ENCODE measurements at places on chromosomes 7 and 10.

GRCh38 chr10:43054593-43054992 lies 22.3 kb upstream of the RET start:
- DNase-seq: no peak

- DNase-seq: no peak
Measured at GRCh38 chr7:31478721-31479120, 35.2 kb upstream of the ITPRID1 start.

DNA sequence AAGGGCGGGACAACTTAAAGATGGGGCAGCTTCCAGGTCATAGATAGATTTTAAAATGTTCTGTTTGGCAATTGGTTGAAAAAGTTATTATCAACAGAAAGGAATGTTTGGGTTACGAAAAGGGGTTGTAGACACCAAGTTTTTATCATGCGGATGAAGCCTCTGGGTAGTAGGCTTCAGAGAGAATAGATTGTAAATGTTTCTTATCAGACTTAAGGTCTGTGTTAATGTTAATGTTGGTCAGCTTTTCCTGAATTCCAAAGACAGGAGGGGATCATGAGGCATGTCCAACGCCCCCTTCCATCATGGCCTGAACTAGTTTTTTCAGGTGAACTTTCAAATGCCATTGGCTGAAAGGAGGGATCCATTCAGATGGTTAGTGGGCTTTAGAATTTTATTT lies 84.2 kb upstream of the KIF5B start:
- DNase-seq: no peak

DNA sequence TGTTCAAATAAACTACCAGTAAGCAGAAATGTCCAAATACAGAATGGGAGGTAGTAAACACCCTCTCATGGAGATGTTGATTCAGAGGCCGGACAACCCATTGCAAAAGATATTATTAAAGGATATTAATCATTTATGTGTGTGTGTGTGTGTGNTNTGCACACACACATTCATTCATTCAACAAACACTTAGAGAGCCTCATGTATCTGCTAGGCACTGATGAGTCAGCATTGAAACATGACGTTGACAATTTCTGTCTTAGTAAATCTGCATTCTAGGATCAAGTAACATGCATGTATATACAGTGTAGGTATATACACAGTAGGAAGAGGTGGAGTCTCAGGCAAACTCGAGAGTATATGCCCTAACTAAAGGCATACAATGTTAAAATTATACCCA lies 187.0 kb downstream of the ZNF365 start:
- no peak for DNase-seq

GRCh38 chr7:41979834-41980307 lies 257.1 kb downstream of the GLI3 start:
- no peak for DNase-seq

DNA sequence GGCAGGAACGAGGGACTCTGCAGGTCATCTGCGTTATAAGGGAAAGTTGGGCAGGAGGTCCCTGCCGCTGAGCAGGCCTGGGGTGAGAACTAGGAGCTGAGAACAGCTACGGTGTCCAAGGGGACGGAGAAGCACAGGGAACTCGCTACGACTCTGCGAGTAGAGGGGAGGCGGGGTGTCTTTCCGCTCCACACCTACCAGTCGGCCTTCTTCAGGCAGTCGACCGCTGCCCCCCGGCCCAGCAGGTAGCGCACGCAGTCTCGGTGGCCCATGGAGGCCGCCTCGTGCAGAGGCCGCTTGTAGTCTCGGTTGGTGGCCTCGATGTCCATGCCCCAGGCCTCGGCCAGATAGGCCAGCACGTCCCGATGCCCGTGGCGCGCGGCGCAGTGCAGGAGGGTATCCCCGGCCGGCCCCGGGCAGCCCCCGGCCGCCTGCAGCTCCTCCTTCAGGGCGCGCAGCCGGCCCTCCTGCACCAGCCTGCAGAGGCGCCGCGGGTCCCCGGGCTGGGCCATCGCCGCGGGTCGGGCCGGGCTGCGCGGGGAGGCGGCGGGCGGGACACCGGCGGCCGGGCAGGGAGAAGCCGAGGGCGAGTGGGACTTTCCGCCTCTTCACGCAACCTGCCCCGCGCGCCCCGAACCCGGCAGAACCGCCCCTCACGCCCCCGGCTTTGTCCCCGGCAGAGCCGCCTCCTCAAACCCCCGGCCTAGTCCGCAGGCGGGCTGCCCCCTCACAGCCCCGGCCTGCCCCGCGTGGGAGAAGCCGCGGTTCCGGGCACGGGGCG lies 660 bp downstream of the ANKRD16 start:
- DNase-seq: peak; percentile 65

- no peak for DNase-seq
Measured at GRCh38 chr10:4656576-4657194, 169.3 kb upstream of the AKR1E2 start.

DNA sequence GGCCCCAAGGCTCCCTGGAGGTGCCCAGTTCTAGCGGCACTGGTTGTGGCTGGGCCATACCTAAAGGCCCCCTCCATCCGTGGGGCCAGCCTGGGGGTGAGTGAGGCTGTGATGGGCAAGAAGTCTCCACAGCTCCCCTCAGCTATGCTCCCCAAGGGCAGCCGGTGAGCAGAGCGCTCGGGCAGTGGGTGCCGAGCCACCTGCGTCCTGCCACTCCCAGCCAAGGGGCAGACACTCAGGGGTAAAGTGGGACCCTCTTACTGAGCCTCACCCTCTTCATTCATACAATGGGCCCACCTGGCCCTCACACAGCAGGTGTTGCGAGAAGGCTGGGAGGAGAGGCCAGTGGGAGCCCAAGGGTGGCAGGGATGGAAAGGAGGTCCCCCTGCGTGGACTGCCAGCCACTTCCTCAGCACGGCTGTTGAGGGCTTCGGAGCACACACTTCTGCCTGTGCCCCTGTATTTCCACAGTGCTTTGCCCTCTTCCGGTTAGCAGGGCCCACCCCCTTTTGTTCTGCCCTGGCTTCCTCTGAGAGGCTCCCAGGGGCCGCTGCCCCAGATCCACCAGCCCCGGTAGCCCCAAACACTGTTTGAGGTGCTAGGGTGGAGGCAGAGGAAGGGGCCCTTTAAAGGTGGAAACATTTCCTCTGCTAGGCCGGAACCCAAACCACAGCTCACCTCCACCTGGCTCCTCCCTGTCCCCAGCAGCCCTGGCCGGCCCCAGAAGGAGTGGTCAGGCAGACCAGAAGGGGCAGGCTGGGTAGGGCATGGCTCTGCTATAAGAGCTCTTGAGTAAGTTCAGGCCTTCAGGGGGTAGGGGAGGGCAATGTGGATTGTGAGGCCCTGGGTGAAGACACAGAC lies 16.4 kb upstream of the C10orf105 start:
- DNase-seq: peak; percentile 78

- DNase-seq: no peak
Measured at GRCh38 chr7:129375141-129375938, 58.9 kb upstream of the STRIP2 start.

- DNase-seq: no peak
Measured at GRCh38 chr7:30164567-30164966, 29.8 kb downstream of the MTURN start.

DNA sequence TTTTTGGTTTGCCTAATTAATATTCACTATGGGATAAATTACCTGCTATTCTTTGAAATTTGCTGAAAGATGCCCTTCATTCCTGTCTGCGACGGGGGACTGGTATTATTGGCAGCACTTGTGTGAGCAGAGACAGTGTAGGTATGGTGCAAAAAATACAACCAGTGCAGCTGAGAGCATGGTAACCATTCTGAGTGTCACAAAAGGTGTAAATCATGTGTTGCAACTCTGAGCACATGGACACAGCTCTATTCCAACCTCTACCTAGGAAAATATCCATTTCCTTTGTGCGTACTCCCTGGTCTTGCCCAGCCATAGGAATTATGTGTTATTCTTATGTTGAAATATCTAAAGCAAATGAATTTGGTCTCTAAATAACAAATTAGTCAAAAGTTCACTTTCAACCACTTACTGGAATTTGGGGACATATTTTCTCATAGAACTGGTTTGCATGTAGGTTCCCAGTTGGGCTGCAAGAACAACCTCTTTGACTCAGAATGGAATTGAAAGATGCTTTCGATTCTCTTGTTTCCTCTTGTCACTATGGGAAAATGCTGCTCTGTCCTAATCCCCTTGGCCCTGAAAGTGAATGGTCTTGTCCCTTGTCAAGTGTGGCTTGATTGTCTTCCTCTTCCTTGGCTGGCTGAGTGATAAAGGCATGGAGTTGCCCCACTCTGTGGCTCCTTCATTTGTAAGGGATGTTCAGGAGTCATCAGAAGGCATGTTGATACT lies 57.0 kb downstream of the CELF2 start:
- DNase-seq: no peak

DNA sequence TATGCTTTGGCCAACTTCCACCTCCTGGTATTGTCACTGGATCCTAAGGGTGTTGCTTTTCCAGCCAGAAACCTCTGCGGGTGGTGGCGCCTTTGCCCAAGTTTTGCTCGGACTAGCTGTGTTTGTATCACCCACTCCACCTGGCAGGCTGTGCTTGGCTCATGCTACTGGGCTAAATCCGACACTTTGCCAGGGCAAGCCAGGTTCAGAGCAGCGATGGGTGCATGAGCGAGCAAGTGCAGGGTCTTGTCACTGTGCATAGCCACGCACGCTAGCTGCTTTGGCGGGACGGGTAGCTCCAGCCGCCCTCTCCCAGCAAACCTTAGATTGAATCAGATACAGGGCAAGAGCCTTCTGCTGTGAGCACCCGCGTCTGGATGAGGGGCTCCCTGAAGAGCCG lies 737.5 kb downstream of the PCDH15 start:
- no peak for DNase-seq

GRCh38 chr7:78218051-78218450 lies 419.5 kb downstream of the PHTF2 start:
- no peak for DNase-seq

- no peak for DNase-seq
Measured at GRCh38 chr10:28250358-28250757, 52.5 kb downstream of the MPP7 start.

DNA sequence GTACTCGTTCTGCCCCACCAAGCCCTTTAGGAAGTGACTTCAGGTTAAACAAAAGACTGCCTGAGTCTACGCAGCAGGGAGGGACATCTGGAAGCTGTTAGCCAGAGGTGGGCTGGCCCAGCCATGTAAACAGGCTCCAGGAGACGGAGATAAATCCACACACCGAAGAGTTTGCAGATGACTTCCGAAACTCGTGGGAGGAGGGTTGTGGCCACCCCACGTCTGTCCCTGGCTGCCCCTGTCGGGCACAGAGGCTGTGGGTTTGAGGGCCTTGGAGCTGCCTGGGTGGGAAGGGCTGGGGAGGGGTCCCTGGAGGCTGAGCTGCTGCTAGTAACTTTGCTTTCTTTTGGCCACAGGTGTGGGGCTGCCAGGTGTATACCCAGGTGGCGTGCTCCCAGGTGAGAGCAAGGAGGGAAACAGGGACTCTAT lies 15.6 kb downstream of the ELN start:
- no peak for DNase-seq

- DNase-seq: no peak
Measured at GRCh38 chr7:141706239-141707064, 1.7 kb upstream of the WEE2 start.

- DNase-seq: no peak
Measured at GRCh38 chr10:114179747-114180146, 594 bp downstream of the TDRD1 start.

DNA sequence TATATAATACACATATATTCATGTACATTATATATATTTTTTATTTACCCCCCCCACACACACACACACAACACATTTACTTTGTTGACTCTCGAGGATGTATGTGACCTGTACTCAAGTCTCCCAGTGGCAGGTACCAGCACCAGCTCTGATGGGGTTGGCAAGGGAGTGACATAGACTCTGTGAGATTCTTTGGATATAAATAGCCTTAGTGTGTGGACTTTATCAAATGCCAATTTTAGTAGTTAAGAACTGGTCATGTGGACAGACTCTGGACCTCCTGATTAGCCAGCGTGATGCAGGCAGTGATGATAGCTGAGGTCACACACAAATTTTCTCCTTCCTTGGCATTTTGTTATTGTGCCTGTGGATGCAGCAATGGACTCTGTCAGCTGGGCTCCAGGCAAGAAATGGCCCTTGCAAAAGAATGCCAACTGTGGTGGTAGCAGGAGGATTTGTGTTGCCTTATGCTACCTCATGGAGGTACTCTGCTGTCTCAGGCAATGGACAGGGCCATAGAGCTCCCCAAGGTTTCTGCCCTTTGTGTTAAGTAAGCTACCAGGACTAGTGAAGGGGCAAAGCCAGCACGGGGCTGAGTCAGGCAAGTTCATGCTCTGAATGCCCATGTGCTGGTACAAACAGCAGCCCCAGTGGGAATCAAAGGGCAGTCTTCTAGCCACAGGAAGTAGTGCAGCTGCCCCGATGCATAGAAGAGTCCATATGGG lies 224.6 kb upstream of the ZWINT start:
- DNase-seq: no peak

- no peak for DNase-seq
Measured at GRCh38 chr7:20279979-20280378, 50.7 kb upstream of the ITGB8 start.

DNA sequence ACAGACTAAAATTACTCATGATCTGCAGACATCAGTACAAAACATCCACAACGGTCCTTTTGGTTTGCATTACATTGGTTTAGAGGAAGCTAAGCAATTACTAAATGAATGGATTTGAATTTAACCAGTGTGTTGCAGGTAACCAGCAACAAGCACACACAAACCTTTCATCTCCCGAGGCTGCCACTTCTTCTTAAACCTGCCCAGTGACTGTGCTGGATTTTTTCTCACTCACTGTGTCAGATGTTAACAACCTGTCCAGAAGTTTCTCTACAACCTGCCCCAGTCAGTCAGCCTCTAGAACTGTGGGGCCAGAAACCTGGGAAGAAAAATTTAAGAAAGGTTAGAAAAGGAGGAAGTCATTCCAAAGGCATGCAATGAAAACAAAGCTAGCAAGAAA lies 2.4 kb upstream of the MEOX2 start:
- no peak for DNase-seq

GRCh38 chr10:104492329-104492940 lies 138.8 kb downstream of the CFAP58 start:
- no peak for DNase-seq

GRCh38 chr7:1639532-1640175 lies 30.4 kb upstream of the ELFN1 start:
- no peak for DNase-seq

DNA sequence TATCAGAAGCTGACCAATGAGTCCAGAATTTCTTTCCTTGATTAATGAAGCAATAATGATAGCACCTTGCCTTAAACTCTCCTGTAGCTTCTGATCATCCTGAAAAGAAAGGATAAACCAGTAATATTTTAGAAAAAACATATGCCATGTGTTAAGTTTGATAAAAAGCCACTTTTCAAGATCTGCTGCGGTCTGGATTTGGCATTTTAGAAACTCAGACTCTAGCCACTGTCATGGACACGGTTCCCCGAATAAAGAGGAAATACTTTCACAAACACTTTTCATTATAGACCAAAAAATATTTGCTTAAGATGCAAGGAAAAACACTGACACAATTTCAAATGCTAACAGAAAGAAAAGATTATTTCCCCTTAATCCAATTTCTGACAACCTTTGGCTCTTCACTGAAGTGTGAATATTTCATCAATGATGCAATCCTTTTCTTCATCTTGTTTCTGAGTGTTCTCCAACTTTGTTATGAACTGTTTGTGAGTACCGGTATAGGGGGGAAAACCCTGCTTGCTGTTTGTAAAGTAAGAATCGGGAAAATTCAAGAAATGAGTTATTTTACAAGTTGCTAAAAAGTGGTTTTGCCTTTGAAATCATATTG lies 329.5 kb downstream of the CRPPA start:
- no peak for DNase-seq

GRCh38 chr7:141483044-141483443 lies 68.2 kb upstream of the AGK start:
- no peak for DNase-seq

- DNase-seq: no peak
Measured at GRCh38 chr10:110916554-110917346, 2.2 kb downstream of the BBIP1 start.

- no peak for DNase-seq
Measured at GRCh38 chr7:134329614-134330346, 13.1 kb upstream of the SLC35B4 start.

Data from Peyer's patch (tissue), 4 donors.